Caudate nucleus (tissue), 63 donors: ENCODE measurements at places on chromosomes 3 and 15.

DNA sequence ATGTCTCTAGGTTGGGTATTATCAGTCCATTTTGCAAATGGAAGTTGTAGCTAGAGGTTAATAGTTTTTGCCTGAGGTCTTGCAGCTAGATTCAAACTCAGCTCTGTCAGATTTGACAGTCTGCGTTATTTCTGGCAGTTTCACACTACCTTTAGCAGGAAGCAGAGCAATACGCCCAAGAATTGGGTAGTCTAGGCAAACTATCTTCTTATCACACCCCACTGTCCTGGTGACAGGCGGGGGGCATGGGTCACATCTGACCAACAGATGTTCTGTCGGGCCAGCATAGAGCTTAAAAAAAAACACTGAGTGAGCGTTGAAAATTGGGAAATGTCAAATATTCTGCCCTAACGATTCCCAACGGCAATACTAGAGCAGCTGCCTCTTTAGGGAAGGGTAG lies 5.7 kb downstream of the GPR160 start:
- no peak for DNase-seq

- DNase-seq: no peak
These were observed 41.3 kb upstream of the TNFSF10 start for GRCh38 chr3:172564499-172564898.

- DNase-seq: no peak
These were observed 50.2 kb downstream of the NOX5 start for GRCh38 chr15:69064649-69065048.

DNA sequence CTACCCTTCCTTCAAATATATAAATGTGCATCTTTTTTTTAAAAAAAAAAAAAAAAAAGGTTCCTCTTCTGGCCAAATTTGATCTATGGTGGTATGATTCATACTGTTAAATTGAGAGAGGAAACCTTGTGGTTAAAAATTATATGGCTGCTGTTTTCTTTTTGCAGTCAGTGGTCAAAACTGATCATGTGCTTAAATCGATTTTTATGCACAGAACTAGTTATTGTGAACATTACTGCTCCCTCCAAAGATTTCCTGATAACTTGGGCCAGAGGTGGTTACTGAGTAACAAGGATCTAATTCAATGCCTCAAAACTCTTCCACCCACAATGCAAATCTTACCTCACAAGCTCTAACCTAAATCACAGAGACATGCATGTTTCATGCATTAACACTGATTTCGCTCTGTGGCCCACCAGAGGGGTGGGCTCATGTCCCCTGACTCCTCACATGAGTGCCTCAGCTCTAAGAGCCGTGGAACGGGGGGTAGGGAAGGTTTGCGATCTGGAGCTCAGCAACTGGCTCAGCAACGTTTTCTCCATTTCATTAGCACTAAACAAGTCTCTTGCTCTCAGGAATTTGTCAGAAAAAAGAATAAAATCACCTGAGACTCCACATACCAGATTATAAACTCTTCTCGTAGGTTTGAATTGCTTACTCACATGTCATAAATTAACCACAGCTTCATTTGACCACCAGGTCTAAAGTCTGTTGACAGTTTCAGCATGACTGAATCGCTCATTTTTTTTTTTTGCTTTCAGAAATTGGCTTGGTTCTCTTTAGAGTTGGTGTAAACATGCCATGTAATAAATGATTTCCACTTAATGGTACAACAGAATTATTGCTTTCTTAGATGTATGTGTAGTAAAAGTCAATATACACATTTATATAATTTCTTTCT lies 280.4 kb downstream of the CD47 start:
- DNase-seq: no peak

DNA sequence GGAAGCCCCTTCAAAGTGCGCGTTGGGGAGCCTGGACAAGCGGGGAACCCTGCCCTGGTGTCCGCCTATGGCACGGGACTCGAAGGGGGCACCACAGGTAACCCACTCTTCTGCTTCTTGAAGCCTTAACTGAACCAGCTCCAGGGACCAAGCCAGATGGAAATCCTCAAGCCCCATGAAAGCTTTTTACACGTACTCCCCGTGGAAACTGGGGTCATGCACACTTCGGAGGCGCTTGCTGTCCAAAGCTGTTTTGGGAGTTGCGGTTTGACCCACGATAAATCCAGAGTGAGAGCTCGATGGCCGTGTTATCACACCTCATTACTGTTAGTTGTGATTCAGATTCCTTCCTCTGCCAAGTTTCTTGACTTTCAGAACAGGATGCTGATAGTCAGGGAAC lies 47.5 kb downstream of the DNASE1L3 start:
- DNase-seq: no peak

DNA sequence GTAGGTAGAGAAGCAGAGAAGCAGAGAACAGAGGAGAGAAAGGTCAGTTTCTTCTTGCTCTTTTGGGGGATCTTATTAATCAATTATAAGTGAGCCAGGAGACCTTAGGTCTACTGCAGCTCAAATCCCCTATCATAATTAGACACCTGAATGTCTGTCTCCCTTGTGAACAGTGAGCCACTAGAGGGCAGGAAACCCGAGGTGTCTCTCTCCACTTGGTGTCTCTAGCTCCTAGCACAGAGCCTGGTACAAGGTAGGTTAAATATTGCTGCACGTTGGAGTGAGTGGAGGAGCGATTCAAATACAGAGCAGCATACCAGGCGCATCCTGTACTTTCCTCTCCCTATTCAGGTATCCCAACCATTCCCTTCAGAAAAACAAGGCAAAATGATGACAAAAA lies 2.0 kb upstream of the ST8SIA2 start:
- peak; percentile 12 for DNase-seq

DNA sequence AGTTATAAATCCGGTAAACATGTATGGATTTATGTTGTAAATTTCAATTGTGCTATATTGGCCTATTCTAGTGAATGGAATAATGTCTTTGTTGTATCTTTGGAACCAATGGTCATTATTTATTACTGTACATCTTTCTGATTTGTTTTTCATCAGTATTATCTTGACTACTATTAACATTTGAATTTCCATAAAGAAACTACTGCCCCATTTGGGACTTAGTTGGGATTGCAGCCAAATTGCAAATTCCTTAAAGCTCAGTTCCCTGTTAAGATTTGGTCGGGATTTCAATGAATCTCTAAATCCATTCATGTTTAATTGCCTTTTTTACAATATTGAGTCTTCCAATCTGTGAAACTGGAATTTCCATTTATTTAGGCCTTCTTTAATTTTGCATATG lies 822.4 kb upstream of the CADM2 start:
- no peak for DNase-seq

GRCh38 chr3:70000028-70000410 lies 486 bp downstream of the SAMMSON start:
- DNase-seq: peak; percentile 30

- peak; percentile 21 for DNase-seq
These were observed at the start of gene CA12 for GRCh38 chr15:63381301-63382204. Gene CA12, minus strand, starts transcription at chr15:63381846. Its CDS starts 126 bp downstream, at chr15:63381720.

- DNase-seq: no peak
These were observed 90.8 kb downstream of the ZPLD1 start for GRCh38 chr3:102525624-102526023.

GRCh38 chr3:153357436-153357835 lies 195.4 kb downstream of the RAP2B start:
- DNase-seq: no peak

DNA sequence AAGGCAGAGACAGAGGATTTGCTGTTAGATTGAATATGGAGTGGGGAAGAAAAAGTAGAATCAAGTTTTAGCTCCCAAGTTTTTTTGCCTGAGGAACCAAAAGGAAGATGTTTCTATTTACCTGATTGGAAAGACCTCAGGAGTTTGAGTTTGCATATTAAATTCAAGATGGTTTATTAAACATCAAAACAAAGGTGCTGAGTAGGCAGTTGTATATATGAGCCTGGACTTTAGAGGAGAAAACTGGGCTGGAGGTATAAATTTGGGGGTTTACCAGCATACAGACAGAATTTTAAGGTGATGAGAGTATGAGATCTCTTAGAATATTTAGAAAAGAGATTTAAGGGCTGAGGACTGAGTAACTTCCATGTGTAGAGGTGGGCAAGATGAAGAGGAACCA lies 38.2 kb downstream of the GMPS start:
- DNase-seq: no peak

DNA sequence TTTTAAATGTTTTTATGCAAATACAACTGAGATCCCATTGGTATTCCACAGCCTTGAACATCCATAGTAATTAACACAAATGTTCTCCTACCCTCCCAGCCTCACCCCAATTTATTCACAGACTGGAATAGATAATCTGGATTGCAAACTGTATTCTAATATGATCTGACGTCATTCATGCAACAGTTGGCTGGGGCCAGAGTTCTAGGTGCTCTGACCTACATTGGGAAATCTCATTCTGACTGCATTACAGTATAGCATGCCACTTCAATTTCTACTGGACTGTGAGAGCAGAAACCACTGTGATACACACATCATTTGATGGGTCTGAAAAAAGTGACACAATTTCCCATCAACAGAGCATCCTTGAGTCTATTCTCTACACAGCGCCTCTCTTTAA lies 403.1 kb downstream of the MAGI1 start:
- no peak for DNase-seq

DNA sequence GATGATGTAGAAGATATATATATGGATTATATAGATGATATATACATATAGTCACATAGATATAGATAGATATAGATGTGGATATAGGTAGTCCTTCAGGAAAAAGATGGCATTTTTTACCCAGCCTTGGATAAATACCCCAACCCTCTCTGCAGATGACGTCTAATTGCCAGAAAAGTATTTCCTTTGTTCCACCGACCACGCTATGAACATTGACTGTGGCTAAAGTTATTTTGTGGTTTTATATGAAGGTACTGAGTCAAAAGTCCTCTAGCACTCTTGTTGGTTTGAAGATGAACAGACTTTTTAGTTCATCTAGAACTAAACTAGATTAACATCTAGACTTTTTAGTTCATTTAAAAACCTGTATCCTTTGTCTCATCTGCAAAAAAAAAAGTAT lies 207.7 kb downstream of the PLOD2 start:
- no peak for DNase-seq

GRCh38 chr15:29835301-29835700 lies 13.0 kb upstream of the TJP1 start:
- no peak for DNase-seq

- no peak for DNase-seq
These were observed 293.7 kb downstream of the ARPP21 start for GRCh38 chr3:35932995-35933394.

DNA sequence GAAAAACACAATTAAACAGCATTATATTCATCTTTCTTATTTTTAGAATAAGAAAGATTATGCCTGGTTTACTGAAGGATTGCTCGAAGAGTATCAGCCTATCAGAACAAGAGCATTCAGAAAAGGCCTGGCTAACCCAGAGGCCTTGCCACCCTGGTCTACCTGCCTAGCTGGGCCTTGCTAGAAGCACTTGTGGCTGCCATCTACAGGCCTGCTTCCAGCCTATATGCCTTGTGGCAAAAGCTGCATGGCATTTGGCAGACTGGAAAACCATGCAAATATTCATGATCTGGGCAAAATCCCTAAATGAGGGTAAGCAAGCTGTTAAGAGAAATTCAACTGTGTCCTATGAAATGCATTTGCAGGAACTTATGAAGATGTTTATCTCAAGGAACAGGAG lies 9.3 kb upstream of the ATP13A4 start:
- DNase-seq: no peak

GRCh38 chr3:123186695-123187094 lies 15.0 kb upstream of the SEC22A start:
- no peak for DNase-seq

GRCh38 chr3:155618543-155618942 lies 126.3 kb downstream of the PLCH1 start:
- DNase-seq: no peak

DNA sequence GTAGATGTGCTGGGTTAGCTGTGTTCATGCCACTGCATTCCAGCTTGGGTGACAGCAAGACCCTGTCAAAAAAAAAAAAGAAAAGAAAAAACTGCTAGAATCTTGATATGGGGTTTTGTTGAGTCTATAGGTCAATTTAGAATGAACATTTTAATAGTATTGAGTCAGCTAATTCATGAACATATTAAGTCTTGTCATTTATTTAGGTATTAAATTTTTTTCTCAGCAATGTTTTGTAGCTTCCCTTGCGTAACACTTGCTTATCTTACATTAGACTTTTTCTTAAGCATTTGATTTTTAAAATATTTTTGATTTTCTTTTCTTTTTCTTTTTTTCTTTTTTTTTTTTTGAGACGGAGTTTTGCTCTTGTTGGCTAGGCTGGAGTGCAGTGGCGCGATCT lies 60.7 kb upstream of the GOLGA6B start:
- DNase-seq: no peak

- no peak for DNase-seq
These were observed 30.2 kb upstream of the TLE3 start for GRCh38 chr15:70127770-70128413.

- DNase-seq: no peak
These were observed 21.7 kb downstream of the NMNAT3 start for GRCh38 chr3:139655909-139656595.

- no peak for DNase-seq
These were observed 73.0 kb upstream of the ETV5 start for GRCh38 chr3:186181901-186182300.

- DNase-seq: no peak
These were observed 27.7 kb downstream of the RAB7A start for GRCh38 chr3:128753715-128754114.

- DNase-seq: no peak
These were observed 264.7 kb downstream of the GABRG3 start for GRCh38 chr15:27235681-27236080.

- no peak for DNase-seq
These were observed 254.2 kb upstream of the NR2F2 start for GRCh38 chr15:96076350-96076749.

GRCh38 chr15:49438962-49439631 lies 16.1 kb downstream of the FGF7 start:
- DNase-seq: no peak

DNA sequence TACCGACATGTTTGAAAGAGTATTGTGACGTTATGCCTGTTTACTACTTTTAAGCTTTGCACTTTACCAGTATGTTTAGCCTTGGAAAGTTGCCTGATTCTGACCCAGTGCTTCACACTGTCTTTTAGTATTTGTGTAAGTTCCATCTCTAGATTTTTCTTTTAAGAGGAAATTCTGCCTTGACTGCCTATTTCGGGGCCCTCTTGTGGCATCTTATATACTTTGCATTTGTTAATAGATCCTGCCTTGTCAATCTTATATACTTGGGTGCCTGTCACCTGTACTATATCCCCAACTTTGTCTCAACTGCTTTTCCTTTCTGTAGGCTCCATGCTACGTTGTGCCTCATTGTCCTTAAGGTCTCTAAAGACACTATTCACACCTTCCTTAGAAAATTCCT lies 244.6 kb downstream of the STXBP5L start:
- DNase-seq: no peak

DNA sequence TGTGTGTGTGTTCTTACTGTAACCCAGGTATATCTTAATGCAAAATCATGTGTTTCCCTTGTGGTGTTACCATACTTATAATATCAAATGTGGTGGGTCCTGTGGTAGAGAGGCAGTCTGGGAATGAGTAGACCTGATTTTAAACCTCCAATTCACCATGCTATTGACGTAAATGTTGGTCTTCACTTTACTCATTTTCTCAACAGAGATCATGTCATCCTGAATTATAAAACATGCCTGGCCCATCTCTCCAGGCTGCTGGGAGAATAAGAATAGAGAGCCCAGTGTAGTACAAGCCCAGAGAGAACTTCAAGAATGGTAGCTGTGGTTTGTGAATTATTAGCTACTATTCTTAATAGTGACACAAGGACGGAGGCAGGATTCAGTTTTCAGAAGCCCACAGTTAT lies 88.1 kb downstream of the MBNL1 start:
- DNase-seq: no peak

GRCh38 chr3:170700054-170700404 lies 114.2 kb upstream of the SLC7A14 start:
- DNase-seq: no peak
